ENCODE measurements at places on chromosomes 16 and 17. TPM values are rescaled to one million over a fixed set of nuclear protein-coding genes. Genes with fewer than 3 reads are reported as not detected.

DNA sequence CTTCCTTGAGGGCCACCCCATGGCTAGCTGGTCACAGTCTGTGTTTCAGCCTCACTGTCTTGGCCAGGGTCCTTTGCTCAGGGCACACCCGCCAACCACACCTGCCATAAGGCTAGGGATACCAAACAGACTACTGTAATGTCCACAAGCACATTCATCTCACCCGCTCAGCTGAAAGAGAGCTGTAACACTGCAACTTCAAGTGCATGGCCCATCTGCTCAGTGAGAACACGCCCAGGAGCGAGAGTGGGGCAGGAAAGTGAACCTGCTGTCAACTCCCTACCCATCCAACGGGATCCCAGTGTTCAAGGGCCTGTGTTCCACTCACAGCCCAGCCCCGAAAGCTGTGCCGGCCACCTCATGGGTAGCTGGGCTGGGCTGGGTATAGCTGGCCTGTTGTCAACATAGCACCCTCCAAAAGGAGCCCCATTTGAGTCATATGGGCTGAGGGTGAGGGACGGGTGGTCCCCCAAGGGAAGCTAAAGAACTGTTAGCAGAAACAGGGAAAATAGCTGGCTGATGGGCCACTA is 55.7 kb downstream of the SCNN1B start:
- DNase-seq, result no peak

Gene HYDIN
- total RNA-seq, result 59.4 TPM

- DNase-seq, result no peak
Observed at GRCh38 chr17:78705071-78705470, 77.0 kb downstream of the CYTH1 start.

GRCh38 chr17:70808596-70808995 is 639.3 kb downstream of the KCNJ2 start:
- DNase-seq, result no peak

- no peak for DNase-seq
Observed at GRCh38 chr17:8687737-8688466, 56.7 kb downstream of the CCDC42 start.

DNA sequence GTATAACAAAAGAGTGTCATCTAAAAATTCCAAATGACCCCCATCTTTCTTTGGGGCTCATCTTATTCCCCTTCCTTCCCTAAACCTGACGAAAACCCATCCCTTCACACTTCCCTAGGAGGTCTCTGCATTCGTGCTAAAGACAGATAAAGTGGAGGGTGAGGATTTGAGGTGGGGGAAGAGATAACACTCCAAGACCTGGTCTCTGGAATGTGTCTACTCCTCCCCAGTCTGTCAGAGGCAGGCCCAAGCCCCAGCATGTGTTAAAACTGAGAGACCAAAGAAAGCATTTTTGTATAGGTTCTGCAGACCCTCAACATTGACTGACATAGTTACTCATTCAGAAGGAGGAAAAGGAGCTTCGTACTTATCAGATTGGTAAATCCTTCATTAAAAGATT is 11.0 kb upstream of the LHX1 start:
- no peak for DNase-seq

All from ovary (tissue), 10 donors.